ENCODE measurements at places on chromosomes 11 and 22.

GRCh38 chr22:24775769-24776492, 1.4 kb upstream of the PIWIL3 start:
- DNase-seq: no peak

DNA sequence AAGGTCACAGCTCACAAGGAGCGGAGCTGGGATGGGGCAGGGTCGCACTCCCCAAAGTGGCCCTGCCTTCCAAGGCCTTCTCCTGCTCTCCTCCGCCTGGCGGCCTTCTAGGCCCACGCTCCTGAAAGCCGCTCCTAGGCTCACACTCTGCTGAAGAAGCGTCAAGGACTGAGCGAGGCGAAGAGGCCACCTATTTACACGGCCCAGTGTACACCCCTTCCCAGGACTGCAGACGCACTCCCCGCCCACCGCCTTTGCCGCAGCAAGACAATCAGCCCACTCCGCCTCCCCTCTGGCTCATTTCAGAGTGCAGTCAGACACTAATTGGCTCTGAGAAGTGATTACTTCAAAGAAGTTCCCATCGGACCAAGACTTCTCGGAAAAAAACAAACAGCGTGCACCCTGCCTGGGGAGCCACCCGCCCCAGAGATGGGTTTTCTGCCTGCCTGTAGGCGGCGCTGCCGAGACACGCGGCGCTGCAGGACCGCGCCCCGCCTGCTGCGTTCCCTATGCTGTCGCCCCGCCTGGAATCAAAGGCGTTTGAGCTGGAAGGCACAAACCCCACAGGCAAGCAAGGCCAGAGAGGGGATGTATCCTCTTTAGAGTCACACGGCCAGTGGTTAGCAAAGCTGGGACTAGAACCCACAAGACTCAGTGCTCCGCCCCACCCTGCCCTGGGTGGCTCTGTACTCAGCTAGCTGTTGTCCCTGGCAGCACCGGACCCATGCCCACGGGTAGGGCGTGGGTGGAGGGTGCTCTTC, 414.8 kb downstream of the BUD13 start:
- no peak for DNase-seq

DNA sequence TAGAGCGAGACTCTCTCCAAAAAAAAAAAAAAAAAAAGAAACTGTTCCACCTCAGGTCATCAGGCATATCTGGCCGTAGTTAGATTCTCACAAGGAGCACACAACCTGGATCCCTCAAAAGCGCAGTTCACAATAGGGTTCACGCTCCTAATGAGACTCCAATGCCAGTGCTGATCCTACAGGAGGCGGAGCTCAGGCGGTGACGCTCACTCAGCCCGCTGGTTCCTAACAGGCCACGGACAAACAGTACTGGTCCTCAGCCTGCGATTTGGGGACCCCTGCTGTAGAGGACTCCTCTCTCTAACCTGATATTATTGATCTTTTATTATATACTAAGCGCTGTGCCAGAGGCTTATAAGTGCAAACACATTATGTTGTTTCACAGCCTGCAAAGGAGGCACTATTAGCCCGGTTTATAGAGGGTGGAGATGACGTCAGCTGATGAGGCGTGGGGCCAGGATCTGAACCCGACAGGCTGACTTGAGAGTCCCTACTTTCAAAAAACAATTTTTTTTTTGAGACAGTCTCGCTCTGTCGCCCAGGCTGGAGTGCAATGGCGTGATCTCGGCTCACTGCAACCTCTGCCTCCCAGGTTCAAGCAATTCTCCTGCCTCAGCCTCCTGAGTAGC, 4.9 kb upstream of the MAFF start:
- no peak for DNase-seq

GRCh38 chr22:35376728-35377472, 4.0 kb upstream of the HMOX1 start:
- peak; percentile 85 for DNase-seq

DNA sequence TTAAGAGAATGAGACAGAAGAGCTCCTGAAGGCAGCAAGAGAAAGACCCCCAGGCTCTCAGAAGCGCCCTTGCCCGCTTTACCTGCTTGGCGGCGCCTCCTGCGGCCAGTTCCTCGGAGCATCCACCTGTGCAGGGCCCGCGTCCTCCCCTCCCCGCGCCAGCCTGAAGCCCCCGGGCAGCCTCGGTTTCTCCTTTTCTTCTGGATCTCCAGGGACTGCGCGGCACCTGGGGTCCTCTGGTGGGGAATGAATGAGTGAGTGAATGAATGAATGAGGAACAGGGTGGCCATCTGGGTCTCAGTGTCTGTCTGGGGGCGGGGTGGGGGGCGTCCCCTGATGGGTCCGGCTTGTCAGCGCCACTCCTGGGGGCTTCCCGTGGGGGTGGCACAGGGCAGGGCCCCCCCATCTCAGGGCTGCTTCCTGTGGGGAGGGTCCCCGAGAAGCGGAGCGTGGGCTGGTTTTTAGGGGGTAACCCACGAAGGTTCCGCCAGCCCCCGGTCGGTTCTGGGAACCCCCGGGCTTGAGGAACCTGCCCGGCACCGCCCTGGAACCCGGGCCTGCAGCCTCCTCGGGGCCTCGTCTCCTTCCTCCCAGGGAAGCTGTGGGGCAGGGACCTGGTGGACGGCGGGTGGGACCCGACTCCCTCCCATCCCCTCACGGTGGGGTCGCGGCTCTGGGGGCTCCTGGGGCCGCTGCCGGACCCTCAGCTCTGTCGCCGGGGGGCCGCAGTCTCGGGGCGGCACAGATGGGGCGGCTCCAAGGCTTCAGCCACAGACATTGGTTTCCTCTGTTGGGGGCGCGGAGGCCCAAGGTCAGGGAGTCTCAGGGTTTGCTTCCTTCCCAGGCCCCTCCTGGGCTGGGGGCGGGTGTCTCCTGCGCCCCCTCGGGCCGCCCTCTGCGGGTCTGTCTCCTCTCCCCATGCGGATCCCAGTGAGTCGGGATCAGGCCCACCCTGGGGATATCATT, 8.3 kb upstream of the KRTAP5-7 start:
- no peak for DNase-seq

All from AG04449 (cell line).